ENCODE measurements at places on chromosomes 16 and 17.
A peak's percentile ranks its signal among the peaks of the same experiment; 100 is the strongest.

GRCh38 chr16:53892155-53892554 is 188.2 kb downstream of the FTO start:
- peak; percentile 37 for DNase-seq

DNA sequence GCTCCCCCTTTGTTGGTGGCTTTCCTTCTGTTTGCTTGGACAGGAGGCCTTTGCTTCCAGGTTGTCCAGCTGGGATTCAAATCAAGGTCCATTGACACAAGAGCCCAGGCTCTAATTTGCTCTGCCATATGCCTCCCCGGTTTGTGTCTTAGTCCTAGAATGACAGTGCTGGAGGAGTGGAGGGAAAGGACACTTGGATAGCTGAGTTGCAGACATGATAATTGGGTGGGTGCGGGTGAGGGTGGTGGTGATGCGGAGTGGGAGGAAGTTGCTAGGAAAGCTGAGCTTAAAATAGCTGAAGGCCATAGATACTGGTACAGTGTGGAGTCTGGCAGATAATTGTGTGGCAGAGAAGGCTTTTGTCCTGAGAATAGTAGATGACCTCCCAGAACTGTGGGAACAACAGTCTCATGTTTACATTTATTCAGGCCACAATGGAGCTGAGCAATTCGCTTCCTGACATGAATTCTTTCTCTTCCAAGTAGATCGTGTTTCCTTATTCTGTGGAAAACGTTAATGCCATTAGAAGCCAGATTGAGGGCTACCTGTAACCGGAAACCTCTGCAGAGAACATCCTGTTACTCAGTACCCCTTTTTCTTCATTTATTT is 23.8 kb downstream of the SEC14L1 start:
- DNase-seq, result no peak

GRCh38 chr16:88871730-88872416 is 5.4 kb upstream of the PABPN1L start:
- DNase-seq, result no peak

GRCh38 chr17:79927688-79928501 is 88.7 kb upstream of the CBX4 start:
- DNase-seq, result no peak

- no peak for DNase-seq
These were observed 313.2 kb upstream of the KCNJ16 start for GRCh38 chr17:69761767-69762321.

GRCh38 chr16:26993511-26993910 is 73.2 kb upstream of the C16orf82 start:
- no peak for DNase-seq

- no peak for DNase-seq
These were observed 24.6 kb upstream of the KCNJ12 start for GRCh38 chr17:21351366-21352065.

- DNase-seq, result no peak
These were observed 30.8 kb downstream of the AATF start for GRCh38 chr17:36979565-36979941.

DNA sequence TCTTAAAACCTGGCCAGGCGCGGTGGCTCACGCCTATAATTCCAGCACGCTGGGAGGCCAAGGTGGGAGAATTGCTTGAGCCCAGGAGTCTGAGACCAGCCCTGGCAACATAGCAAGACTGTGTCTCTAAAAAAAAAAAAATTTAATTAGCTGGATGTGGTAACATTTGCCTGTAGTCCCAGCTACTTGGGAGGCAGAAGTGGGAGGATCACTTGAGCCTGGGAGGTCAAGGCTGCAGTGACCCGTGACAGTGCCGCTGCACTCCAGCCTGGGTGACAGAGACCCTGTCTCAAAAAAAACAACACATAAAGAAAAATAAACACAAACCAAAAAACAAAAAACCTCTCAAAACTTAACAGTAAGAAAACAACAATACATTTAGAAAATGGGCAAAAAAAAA is 106.3 kb downstream of the SMG6 start:
- DNase-seq, result no peak

GRCh38 chr16:4612474-4612931 is 2.2 kb downstream of the UBALD1 start:
- DNase-seq, result no peak

- no peak for DNase-seq
These were observed 75.4 kb upstream of the SDK2 start for GRCh38 chr17:73719588-73720071.

DNA sequence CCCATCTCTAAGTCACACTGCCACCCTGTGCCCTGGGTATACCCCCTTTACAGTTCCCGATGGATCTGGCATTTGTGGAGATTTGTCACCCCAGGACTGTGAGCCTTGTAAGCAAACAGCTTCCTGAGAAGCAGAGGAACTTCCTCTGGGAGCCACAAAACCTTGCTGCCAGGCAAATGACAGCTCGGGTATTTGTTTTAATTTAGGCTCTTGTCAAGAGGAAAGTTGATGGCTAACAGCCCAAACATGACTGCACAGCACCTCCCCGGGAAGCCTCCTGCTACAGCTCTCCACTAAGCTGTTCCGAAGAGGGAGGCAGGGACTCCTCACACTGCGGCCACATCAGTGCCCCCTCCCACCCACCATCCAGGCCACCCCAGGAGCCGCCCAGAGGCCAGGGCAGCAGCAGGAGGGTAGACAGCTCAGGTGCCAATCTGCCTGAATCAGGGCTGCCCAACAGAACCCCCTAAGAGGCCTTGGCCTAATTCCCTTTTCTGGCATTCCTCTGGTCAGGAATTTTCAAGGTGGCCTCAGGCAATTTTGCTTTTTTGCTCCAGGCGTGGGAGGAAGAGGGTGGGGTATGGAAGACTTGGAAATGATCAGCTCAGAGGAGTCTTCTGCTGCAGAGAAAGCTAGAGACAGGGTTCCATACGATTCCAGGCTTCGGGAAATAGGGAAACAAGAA is 2.6 kb downstream of the ABR start:
- no peak for DNase-seq

DNA sequence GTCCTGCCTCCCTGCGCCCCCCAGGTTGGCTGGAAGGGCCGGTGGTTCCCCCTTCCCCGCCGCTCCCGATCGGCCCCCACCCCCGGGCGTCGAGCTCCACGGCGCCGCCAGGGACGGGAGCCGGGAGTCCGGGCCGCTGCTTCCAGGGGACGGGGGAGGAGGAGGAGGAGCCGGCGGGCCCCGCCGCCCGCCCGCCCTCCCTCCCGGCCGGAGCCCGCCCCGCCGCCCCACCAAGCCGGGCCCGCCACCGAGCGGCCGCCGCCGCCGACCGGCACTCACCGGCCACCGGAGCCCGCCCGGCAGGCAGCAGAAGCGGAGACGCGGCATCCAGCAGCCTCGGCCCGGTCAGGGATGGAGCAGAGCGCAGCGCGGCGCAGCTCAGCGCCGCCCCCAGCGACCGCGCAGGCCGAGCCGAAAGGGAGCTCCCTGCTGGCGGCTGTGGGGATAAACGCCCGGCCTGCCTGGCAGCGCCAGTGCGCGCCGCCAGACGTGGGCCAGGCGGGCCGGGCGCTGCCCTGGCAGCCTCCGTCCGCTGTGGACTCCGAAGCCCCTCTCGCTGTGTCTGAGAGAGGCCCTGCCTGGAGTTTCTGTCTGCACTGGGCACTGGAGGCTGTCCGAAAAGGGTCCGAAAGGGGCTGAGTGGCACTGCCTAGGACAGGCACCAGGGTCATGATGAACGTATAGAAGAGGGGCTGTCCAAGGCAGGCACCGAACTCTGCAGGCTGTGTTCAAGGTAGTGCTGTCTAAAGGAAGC is at the start of gene MYO18A:
Gene MYO18A, minus strand, starts transcription at position 365 of the 754 bp plus-strand sequence. CDS start 13,458 bp downstream, outside the sequence.
- DNase-seq, result peak; percentile 73

DNA sequence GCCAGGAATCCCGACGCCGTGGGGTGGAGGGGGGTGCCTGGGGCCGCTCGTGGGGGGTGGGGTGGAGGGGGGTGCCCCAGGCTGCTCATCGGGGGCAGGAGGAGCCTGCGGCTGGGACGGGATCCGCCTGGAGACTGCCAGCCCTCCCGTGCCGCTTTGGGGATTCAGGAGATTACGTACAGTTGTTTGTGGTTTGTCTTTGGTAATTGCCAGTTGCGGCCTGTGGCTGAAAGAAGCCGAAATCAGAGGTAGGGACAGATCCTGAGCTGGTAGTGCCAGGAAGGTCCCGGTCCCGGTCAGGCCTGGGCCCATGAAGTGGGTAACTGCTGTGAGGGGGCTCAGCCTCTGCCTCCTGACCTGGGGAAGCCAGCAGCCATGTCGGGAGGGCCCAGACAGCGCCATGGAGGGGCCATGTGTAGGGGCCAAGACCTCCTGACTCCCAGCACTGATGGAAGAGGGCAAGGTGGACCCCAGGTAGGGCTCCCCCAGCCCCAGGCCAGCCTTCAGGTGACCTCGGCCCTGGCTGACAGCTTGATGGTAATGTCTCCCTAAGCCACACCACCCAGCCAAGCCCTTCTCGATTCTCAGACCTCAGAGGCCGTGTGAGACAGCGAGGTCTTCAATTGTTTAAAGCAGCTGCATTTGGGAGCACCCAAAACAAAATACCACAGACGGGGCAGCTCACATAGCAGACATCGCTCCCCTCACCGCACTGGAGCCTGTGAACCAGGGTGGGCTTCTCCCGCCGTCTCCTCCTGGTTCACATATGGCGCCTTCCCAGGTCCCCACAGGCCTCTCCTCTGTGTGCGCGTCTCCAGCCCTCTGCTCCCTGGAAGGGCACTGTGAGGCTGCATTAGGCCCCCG is 34.9 kb upstream of the SSTR5 start:
- DNase-seq, result no peak

DNA sequence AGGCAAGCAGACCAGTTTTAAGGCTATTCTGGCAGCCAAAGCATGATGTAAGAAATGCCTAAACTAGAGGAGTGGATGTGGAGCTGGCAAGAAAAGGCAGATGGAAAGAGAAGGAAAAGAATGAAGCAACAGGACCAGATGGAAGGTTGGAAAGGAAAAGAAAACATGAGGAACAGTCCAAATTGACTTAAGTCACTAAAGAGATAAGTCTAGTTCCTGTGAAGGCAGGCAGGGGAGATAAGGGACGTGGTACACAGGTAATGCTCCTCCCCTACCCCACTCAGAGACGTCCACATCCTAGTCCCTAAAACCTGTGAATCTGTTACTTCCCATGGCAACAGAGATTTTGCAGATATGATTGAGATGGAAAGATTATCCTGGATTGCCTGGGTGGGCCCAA is 43.5 kb downstream of the TEX2 start:
- no peak for DNase-seq

- DNase-seq, result no peak
These were observed 2.3 kb upstream of the COL1A1 start for GRCh38 chr17:50203604-50204345.

DNA sequence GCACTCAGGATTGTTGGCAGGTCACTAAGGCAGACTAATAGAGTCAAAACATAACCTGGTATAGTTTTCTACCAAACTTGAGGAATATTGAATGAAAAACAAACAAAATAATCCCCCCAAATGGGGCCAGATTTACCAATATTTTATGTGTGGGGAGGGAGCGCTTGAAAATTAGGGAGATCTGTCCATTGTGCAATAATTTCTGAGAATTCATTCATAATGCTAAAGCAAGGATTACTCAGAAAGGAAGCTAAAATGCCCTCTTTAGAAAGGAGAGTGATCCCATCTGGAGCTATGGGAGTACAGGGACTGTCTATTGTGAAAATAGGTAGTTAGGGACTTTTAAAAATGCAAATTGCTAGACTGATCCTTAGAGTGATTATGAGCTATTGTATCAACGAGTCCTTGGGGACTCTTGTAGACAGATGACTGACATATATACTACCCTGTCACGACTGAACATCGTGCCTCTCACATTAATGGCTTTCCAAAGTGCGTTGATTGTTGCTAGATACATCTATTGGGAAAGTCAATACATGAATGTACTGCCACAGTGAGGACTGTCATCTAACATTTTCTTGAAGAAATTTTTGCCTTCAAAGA is 193.6 kb downstream of the AATF start:
- no peak for DNase-seq

DNA sequence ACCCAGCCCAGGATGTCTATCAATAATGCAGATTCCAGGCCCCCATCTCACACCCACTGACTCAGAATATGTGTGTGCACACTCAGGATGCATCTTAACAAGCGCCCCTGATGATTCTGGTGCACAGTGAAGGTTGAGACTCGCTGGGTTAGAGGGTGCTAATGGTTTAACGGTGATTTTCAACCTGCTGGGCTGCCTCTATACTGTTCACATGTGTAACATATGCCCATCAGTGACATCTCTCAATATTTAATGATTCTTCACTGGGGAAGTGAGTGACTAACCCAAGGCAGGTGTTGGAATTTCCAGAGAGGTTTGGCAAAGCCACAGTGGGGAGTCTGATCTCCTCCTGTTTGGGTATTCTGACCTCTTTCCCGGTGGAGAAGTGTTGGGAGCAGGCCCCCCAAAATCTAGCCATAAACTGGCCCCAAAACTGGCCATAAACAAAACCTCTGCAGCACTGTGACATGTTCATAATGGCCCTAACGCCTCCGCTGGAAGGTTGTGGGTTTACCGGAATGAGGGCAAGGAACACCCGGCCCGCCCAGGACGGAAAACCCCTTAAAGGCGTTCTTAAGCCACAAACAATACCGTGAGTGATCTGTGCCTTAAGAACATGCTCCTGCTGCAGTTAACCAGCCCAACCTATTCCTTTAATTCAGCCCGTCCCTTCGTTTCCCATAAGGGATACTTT is 4.1 kb upstream of the DOC2B start:
- no peak for DNase-seq

DNA sequence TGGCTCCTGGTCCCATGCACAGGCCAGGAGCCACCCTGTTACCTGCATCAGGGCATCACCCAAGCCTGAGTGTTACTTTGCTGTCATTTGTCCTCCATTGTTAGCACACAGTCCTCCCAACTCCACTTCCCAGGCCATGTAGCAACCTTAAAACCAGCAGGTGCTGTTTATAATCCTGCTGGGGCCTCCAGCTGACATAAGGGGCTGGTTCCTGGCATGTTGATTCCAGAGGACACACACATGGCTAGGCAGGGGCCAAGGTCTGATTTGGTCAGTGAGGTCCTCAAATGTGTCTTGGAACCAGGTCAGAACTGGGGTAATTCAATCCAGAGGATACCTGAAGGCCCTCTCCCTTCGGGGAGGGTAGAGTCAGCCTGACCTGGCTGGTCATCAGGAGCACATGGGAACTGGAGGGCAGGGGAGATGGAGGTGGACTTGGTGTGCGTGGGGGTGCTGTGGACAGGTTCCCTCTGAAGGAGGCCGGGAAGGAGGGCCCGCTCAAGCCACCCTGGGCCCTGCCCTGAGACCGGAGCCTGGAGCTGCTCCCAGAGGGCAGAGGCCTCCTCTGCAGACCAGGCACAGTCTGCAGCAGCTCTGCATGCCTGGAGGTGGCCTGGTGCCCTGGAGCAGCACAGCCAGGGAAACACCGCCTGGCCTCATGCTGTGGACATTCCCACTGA is 6.6 kb downstream of the ADORA2B start:
- no peak for DNase-seq
